ENCODE measurements at places on chromosomes 6 and 20.

- peak overlapping the region; percentile 35 for H3K27ac ChIP-seq
- no peak overlapping the region for H3K4me3 ChIP-seq
- peaks cover 28% of the 10 kb centered on the region for H3K4me1 ChIP-seq
- peaks cover 85% of the 10 kb centered on the region for H3K36me3 ChIP-seq
- H3K27me3 ChIP-seq, result no peaks in the 10 kb centered on the region
- DNase-seq, result no peak
Observed at GRCh38 chr20:24979036-24979960, 13.3 kb downstream of the APMAP start.

- DNase-seq, result peak; percentile 71
- no peaks in the 10 kb centered on the region for H3K4me1 ChIP-seq
- no peak overlapping the region for H3K27ac ChIP-seq
- H3K36me3 ChIP-seq, result no peaks in the 10 kb centered on the region
- no peak overlapping the region for H3K4me3 ChIP-seq
Observed at GRCh38 chr6:10801224-10801848, 37.0 kb downstream of the MAK start.

DNA sequence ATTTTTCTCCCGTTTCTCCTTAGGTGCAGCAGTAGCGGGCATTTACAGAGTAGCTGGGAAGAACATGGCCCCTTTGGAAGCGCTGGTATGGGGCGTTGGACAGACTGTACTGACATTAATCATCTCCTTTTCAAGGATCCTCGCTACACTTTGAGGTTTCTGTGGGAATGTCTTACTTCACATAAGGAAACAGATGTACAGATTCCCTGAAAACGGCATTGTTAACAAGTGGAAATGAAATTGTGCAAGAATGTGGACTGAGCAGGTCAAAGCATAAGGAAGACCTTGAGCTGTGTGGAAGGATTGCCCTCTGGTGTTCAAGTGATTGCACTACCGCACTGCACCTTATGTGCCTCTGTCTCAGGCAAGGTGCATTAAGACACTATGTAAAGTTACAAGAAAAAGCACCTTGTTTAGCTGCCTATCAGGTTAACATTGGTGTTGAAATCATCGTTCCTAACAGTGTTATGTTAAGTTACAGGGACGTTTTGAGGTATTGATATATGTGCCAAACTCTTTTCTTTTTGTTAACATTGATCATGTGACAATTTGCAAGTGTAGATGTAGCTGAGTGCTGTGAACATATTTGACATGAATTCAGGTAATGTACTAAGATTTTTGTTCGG is 38.0 kb downstream of the TMEM170B start:
- peaks cover 3% of the 10 kb centered on the region for H3K4me1 ChIP-seq
- H3K27ac ChIP-seq, result no peak overlapping the region
- H3K36me3 ChIP-seq, result no peaks in the 10 kb centered on the region
- no peaks in the 10 kb centered on the region for H3K27me3 ChIP-seq
- H3K4me3 ChIP-seq, result no peak overlapping the region

DNA sequence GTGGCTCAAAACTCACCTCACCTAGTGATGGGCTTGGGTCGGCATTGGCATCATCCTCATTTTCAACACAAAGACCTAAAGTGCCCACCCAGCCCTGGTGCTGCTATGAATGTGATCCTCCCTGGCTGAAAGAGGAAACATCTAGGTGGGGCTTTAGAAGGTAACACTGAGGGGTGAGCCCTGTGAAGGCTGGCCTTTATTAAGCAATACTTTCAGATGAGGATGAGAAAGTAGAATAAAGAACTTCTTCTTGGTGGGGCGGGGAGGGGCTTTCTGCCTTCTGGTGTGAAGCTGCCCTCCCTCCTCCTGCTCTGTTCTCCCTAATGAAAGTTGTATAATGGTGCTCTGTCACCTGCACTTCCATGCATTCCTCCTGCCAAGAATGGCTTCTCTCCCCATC is 133.0 kb upstream of the TRAF3IP2 start:
- H3K27ac ChIP-seq, result peak overlapping the region; percentile 35
- H3K27me3 ChIP-seq, result no peaks in the 10 kb centered on the region
- H3K36me3 ChIP-seq, result peaks cover 61% of the 10 kb centered on the region
- no peak overlapping the region for H3K4me3 ChIP-seq
- DNase-seq, result no peak
- peaks cover 57% of the 10 kb centered on the region for H3K4me1 ChIP-seq

- H3K36me3 ChIP-seq, result no peaks in the 10 kb centered on the region
- no peak overlapping the region for H3K27ac ChIP-seq
- H3K27me3 ChIP-seq, result no peaks in the 10 kb centered on the region
- DNase-seq, result no peak
- no peaks in the 10 kb centered on the region for H3K4me1 ChIP-seq
Observed at GRCh38 chr6:169171951-169172350, 81.7 kb downstream of the THBS2 start.

DNA sequence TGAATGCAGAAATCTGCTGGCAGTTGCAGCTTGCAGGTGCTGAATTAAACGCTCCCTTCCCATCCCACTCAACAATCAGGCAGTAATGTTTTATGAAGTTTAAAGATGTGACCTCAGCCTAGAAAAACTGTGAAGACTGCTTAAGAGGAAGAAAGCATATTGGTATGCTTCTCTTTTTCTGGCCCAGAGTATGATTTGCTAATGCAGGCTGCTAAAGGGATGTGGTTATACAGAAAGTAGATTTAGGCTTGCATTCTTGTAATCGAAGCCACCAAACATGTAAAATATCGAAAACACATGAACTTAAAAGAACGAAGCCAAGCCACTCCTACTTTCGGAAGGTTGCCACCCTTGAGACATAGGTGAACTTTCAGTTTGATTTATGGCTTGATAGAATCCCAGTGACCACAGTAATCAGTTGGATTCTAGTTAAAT is 40.7 kb downstream of the MAP3K5 start:
- H3K27ac ChIP-seq, result peak overlapping the region; percentile 95
- H3K27me3 ChIP-seq, result no peaks in the 10 kb centered on the region
- H3K36me3 ChIP-seq, result peaks cover 19% of the 10 kb centered on the region
- peaks cover 64% of the 10 kb centered on the region for H3K4me1 ChIP-seq
- DNase-seq, result no peak

DNA sequence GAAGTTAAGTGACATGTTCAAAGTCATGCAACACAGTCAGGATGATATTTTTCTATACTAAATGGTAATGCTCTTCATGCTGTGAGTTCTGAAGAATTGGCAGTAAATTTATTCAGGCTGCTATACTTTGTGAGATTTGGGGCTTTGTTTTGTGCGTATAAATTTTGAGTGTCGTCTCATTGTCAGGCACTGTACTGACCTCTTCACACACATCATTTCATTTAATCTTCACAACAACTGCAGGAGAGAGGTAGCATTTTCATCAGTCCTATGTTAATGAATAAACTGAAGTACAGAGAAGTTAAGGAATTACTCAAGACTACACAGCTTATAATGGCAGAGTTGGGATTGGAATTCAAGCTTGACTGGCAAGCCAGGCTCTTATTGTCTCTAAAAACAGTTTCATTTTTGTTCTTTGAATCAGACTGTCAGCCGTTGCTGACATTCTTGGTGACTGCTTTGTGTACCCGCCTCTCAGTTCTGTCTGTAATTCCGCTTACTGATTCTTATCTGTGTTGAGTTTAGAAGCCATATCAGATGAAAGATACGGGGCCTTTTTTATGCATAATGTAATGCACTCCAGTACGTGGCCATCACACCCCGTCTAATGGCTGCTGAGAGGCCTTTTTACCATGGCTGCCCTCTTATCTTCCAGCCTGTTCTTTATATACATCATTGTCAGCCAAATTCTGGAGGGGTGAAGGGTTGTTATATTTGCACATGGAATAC is 274.9 kb downstream of the UTRN start:
- H3K27ac ChIP-seq, result peak overlapping the region; percentile 93
- DNase-seq, result no peak
- H3K4me1 ChIP-seq, result peaks cover 16% of the 10 kb centered on the region
- H3K27me3 ChIP-seq, result no peaks in the 10 kb centered on the region
- H3K4me3 ChIP-seq, result peak overlapping the region; percentile 77
- peaks cover 34% of the 10 kb centered on the region for H3K36me3 ChIP-seq

GRCh38 chr6:47126647-47127391 is 84.7 kb upstream of the ADGRF1 start:
- no peak overlapping the region for H3K27ac ChIP-seq
- H3K4me1 ChIP-seq, result no peaks in the 10 kb centered on the region
- H3K36me3 ChIP-seq, result no peaks in the 10 kb centered on the region
- no peak for DNase-seq

GRCh38 chr6:89290401-89291155 is 24.5 kb downstream of the GABRR2 start:
- no peak overlapping the region for H3K4me3 ChIP-seq
- no peaks in the 10 kb centered on the region for H3K27me3 ChIP-seq
- H3K4me1 ChIP-seq, result peaks cover 3% of the 10 kb centered on the region
- no peaks in the 10 kb centered on the region for H3K36me3 ChIP-seq
- no peak overlapping the region for H3K27ac ChIP-seq
- DNase-seq, result no peak

DNA sequence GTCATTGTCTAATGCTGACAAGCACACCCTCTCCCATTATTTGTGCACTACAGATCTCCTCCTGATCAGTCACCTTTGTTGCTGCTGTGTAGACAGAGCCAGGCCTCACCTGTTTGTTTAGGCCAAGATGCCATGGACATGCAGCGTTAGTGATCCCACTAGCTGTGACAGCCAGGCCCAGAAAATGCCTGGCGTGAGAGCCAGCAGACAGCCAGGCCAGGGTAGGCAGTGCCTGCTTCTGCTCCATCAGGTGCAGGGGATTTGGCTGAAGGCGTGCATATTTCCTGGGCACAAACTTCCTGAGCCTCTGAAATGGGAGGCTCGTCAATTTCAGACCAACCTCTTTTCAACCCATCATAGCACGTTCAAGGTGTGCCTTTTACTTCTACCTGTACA is 27.3 kb downstream of the MANBAL start:
- peak overlapping the region; percentile 48 for H3K4me3 ChIP-seq
- H3K4me1 ChIP-seq, result peaks cover 26% of the 10 kb centered on the region
- H3K36me3 ChIP-seq, result peaks cover 19% of the 10 kb centered on the region
- peak overlapping the region; percentile 92 for H3K27ac ChIP-seq
- H3K27me3 ChIP-seq, result no peaks in the 10 kb centered on the region

GRCh38 chr6:86973088-86973487 is 35.8 kb downstream of the HTR1E start:
- H3K36me3 ChIP-seq, result no peaks in the 10 kb centered on the region
- H3K4me1 ChIP-seq, result no peaks in the 10 kb centered on the region
- no peak for DNase-seq
- peaks cover 5% of the 10 kb centered on the region for H3K27me3 ChIP-seq
- H3K27ac ChIP-seq, result no peak overlapping the region

DNA sequence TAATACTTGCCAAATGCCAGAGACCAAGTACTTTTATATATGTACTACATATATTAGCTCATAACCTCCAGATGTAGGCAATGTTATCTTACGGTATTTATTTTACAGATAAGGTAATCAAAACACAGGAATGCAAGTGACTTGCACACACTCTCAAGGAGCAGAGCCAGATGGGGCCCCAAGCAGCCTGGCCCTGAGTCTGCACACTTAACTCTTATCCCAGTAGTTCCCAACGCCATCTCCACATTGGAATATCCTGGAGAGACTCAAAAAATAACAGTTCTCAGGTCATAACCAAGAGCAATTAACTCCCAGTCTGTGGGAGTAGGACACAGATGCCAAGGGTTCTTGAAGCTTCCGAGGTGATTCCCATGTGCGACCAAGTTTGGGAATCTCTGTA is 398.7 kb downstream of the PHF3 start:
- no peaks in the 10 kb centered on the region for H3K4me1 ChIP-seq
- H3K4me3 ChIP-seq, result no peak overlapping the region
- H3K36me3 ChIP-seq, result no peaks in the 10 kb centered on the region
- DNase-seq, result no peak

DNA sequence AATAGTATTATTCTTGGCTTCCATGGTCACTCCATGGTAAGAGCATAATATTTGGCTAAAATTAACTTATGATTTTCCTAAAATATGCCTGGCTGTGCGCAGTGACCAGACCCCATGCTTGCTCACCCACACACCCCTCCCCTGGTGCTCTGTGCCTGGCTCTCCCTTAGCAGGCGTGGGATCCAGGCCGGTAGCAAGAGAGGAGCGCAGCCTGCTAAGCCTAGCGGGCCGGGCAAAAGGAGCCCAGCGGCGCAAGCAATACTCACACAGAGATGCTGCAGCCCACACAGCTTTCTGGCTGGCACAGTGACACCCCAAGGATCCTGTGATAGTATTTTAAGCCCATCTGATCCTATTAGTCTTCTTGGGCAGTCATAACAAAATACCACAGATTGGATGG is 79.8 kb upstream of the EYS start:
- no peak overlapping the region for H3K4me3 ChIP-seq
- H3K27ac ChIP-seq, result no peak overlapping the region
- no peaks in the 10 kb centered on the region for H3K4me1 ChIP-seq

- DNase-seq, result peak; percentile 61
- H3K4me1 ChIP-seq, result peaks cover 12% of the 10 kb centered on the region
- H3K4me3 ChIP-seq, result peak overlapping the region; percentile 95
- peak overlapping the region; percentile 82 for H3K27ac ChIP-seq
Observed at GRCh38 chr20:62303340-62304226, 786 bp downstream of the ADRM1 start.

DNA sequence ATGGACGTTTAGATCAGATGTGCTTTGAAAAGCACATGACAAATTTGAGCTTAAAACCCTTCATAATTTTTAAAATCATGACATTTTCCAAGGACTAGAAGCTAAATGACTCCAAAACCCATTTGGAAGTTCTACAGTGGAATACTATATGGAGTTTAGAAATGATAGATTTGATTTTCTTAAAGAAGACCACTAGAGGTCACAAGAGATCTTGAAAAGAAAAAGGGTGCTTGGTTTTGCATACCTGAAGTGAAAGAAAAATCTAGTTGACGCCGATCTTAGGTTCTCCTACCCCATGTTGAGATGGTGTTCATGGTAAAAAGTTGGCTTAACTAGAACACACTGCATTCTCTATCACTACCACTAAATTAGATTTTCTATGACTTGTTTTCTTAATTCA is 31.5 kb downstream of the CFAP61 start:
- no peak overlapping the region for H3K27ac ChIP-seq
- DNase-seq, result no peak
- H3K4me1 ChIP-seq, result no peaks in the 10 kb centered on the region
- H3K27me3 ChIP-seq, result peaks cover 13% of the 10 kb centered on the region
- no peak overlapping the region for H3K4me3 ChIP-seq

- no peak for DNase-seq
- no peak overlapping the region for H3K4me3 ChIP-seq
- no peaks in the 10 kb centered on the region for H3K27me3 ChIP-seq
- no peaks in the 10 kb centered on the region for H3K36me3 ChIP-seq
- no peak overlapping the region for H3K27ac ChIP-seq
Observed at GRCh38 chr6:121794630-121795029, 359.2 kb downstream of the GJA1 start.

- no peak overlapping the region for H3K4me3 ChIP-seq
- no peak for DNase-seq
- peaks cover 12% of the 10 kb centered on the region for H3K27me3 ChIP-seq
Observed at GRCh38 chr20:20850407-20850806, 138.0 kb upstream of the RALGAPA2 start.

DNA sequence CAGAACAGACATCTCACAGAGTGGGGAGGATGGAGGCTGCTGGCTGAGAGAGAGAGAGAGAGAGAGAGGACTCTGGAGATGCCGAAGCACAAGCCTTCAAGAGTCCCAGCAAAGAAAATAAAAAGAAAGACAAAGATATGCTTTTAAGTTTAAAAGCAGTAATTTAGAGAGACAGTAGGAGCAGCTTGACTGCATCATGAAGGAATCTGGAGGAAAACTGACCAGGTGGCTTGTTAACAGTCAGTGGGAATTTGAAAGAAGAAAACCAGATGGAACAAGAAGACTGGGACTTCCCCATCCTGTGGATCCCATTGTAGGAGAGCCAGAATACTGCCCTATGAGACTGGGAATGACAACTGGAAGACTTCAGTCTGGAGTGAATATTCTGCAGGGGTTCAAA is 46.3 kb upstream of the PLN start:
- H3K4me3 ChIP-seq, result no peak overlapping the region
- H3K27me3 ChIP-seq, result no peaks in the 10 kb centered on the region
- DNase-seq, result no peak
